ENCODE measurements at places on chromosomes 4 and X.

GRCh38 chrX:9897761-9898161 lies 69.4 kb upstream of the CLDN34 start:
- DNase-seq = no peak

GRCh38 chr4:107643021-107643420 lies 77.0 kb downstream of the PAPSS1 start:
- DNase-seq = no peak

- DNase-seq = no peak
Measured at GRCh38 chr4:183321516-183321915, 710 bp downstream of the CLDN24 start.

GRCh38 chrX:25198891-25199290 lies 183.1 kb upstream of the ARX start:
- DNase-seq = no peak

DNA sequence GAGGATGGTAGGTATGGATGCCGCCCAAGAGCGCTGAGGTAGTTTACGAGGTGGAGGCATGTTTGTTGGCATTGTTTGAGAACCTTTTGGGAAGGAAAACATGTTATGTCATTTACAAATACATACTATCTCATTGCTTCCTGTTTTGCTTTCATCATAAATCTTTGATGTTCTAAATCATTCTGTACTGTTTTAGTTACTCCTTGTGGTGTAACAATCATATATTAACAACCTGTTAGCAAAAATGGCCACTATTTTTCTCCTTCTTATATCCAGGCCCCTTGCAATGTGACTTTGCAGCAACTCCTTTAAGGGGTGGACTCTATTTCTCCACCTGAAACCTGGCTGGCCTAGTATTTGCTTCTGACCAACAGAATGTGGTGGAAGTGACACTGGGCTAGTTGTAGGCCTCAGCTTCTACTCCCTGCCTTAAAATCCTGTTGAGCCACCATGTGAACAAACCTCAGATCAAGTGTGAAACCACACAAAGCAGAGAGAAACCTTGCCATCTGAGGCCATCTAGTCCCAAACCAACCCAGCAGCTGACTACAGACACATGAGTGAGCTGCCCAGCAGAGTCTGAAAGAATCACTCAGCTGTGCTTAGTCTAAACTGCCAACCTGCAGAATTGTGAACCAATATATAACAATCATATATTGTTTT lies 15.8 kb upstream of the CXorf38 start:
- no peak for DNase-seq

- no peak for DNase-seq
Measured at GRCh38 chr4:20203508-20203907, 48.2 kb upstream of the SLIT2 start.
